ENCODE measurements at places on chromosomes 7 and 10.

GRCh38 chr10:43965918-43966570, 317.4 kb upstream of the ZNF32 start:
- no peak for DNase-seq

- DNase-seq = peak; percentile 44
Observed at GRCh38 chr7:101308245-101309085, 13.1 kb downstream of the IFT22 start.

DNA sequence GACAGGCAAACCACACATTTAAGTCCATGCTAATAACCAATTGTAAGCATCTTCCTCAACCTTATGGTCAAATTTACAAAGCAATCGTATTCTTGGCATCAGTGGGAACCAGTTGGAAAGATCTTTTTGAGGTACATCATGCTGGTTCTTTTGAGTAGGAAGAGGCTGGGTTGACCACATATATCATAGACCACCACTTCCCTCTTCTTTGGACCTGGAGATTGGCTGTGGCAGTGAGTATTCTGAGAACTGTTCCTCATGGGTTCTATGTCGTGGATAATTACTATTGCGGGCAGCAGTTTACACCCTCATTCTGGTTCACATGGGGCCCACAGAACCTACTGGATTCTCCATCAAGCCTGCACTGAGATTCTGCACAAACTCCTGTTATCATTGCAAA, 35.5 kb upstream of the C1GALT1 start:
- DNase-seq = no peak

GRCh38 chr10:49202266-49202665, 14.1 kb upstream of the TMEM273 start:
- DNase-seq = no peak

- DNase-seq = no peak
Observed at GRCh38 chr7:13448243-13448642, 541.2 kb downstream of the ETV1 start.

DNA sequence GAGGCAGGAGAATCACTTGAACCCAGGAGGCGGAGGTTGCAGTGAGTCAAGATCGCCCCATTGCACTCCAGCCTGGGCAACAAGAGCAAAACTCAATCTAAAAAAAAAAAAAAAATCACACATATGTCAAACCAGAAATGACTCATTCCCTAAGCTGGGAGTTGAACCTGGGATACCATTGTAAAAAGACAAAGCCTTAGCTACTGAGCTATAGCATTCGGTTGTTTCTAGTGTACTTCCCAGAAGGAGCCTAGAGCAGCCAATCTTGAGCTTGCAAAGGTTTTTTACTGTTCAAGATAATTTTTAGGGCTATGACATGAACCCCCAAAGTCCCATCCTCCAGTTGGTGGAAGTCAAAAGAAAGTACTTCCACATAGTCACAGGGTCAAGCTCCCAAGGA, 87.9 kb downstream of the ZNF467 start:
- no peak for DNase-seq

DNA sequence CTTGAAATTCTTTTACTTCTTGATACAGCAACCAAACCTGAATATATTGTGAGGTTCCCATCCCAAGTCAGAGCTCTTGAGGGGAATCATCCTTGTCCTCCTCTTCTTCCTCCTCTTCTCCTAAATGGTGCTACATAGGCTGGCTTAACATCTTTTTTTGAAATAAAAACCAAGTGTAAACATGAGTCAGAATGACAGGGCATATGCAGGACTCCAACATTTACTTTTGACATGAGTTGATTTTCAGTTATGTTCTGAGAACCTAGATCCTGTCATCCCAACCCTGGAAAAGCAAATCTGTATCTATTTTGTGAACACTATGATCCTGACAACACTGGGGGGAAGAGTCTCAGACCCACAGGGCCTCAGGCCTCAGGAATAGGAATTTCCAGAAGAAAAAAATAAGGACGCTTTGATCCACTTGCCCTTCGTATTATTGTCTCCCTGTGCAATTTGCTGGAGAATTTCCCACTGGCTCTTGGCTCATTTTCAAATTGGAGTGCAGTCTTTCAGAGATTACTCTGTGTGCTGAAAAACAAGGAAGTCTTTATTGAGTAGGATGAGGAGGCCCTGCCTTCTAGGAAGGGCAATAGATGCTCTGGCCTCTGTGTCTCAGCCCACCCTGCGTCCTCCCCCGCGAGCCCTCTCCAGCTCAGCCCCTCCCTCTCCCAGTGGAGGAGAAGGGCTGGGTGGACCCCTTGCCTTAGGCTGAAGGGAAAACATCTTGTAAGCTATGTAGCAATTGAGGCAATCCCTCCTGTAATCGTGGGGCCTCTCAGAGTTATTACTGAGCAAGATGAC, 121.6 kb downstream of the CREB5 start:
- no peak for DNase-seq

DNA sequence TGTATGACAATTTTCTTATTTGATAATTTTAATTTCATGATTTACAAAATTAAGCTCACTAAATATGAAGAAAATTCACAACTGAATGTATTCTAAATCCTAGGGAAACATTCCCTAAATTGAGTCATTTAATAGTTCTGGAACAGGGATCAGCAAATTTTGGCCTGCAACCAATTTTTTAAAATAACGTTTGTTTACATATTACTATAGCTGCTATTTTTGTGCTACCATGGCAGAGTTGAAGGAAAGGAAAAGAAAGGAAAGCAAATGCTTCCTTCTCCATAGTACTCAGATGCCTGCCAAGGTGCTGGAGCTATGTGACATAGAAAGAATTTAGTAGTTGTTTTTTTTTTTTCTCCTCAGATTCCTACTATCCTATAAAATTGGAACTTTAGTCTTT, 1307.7 kb upstream of the LRRTM3 start:
- no peak for DNase-seq

DNA sequence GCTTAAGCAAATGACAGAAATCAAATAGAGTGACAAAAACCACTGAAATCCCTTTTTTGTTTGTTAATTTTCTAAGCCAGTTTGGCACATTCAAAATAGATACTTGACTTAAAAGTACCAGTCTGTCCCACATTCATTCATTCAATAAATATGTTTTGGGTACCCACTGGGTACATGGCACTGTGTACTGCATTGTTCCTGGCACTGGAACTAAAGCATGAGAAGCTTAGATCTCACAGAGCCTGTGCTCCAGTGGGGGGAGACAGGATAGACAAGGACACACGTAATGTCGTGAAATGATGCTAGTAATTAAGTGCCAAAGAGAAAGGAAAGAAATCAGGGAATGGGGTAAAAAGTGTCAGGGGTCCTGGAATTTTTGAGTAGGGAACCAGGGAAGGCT, 13.0 kb downstream of the MTURN start:
- DNase-seq = no peak

DNA sequence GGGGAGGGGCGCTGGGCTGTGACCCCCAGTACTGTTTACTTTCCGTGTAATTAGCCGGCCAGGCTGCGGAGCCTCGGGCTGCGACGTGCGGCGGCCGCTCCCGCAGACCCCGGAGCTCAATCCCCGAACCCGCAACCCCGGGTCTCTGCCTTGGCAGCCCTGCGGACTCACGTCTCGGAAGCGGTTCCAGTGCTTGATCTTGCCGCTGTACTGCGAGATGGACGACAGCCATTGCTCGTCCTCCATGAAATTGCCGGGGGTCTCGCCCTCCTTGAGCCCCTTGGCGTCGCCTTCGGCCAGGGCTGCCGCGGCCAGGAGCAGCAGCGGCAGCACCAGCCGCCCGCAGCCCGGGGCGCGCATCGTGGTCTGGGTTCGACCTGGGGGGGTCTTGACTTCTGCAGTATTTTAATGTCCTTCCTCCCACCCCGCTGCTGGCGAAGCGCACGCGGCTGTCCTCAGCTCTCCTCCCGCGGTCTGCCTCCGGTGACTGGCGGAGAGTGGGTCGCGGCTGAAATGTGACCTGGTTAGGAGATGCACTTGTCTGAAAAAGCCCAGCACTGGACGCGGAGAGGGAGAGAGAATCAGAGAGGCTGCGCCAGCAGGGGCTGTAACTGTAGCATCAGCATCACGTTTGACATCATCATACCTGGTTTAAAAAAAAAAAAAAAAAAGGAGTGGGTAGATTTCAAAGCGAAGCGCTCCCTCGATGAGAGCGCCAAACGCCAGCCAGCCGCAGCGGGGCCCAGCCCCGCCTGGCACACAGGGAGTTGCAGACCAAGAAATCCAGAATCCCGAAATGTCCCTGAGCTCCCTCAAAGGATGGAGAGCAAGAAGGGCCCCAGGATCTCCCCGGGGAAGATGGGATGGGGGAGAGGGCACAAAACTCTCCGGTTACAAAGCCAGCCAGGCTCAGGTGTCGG, at the start of gene SPOCK2:
Gene SPOCK2, minus strand, starts transcription at position 583 of the 920 bp plus-strand sequence. Its CDS starts 223 bp downstream, at position 360.
- peak; percentile 58 for DNase-seq

- DNase-seq = no peak
Observed at GRCh38 chr7:53476566-53476965, 441.1 kb downstream of the POM121L12 start.

DNA sequence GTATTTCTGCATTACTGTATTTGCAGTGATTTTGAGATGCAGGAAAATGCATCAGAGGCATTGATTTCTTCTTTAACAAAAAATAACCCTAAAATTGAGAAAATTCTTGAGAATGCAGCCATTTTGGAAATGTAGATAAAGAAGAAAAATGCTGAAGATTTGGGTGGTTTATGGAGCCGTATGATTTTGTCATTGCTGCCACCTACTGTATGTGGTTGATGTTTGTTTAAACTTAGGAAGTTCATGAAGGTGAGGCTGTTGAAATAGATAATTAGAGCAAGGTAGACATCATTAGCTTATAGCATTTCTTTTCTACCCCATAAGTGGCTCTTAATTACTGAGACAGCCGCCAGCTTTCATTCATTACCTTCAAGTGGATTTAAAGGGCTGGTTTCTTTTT, 92.1 kb upstream of the SAMD8 start:
- DNase-seq = no peak

DNA sequence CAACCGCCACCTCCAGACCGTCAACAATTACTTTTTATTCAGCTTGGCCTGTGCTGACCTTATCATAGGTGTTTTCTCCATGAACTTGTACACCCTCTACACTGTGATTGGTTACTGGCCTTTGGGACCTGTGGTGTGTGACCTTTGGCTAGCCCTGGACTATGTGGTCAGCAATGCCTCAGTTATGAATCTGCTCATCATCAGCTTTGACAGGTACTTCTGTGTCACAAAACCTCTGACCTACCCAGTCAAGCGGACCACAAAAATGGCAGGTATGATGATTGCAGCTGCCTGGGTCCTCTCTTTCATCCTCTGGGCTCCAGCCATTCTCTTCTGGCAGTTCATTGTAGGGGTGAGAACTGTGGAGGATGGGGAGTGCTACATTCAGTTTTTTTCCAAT, 146.6 kb downstream of the CHRM2 start:
- no peak for DNase-seq

- no peak for DNase-seq
Observed at GRCh38 chr10:14949291-14949690, 4.6 kb downstream of the DCLRE1C start.

GRCh38 chr7:7819442-7820247, 101.2 kb upstream of the RPA3 start:
- DNase-seq = no peak

- peak; percentile 38 for DNase-seq
Observed at GRCh38 chr10:119750391-119751230, 24.8 kb downstream of the INPP5F start.

DNA sequence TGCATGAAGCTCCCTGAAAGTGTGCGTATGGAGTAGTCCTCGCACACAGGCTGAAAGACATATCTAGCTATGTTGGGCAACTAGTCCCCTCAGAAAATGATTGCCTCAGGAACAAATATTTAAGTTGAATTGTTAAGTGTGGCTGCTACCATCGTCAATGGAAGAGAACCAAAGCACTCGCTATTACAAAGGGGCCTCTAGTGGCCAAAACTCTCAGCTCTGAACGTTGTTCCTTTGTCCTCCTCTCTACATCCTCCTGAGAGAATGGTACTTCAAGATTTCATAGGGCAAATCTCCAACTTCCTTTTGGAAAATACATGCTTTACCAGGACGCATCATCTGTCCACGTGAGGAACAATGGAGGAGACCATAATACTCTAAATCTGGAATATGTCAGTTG, 209.9 kb downstream of the NRG3 start:
- DNase-seq = no peak

DNA sequence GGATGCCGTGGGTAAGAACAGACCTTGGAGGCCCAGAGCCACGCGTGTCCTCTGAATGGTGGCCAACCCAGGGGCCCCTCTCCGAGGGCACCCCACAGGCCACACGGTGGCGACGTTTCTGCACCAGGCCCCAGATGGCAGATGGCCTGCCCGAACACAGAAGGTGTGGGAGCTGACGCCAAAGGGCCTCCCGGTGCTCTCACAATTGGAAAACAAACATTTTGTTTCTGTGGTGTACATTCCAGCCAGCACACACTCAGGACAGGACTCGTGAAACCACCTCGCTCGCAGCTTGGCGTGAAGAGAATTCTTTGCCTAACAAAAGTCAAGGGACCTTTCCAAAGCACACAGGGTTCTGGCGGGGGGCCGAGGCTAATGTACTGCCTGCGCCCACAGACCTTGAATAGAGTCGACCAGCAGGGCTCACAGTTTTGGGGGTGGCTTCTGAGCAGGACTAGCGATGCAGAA, 112.1 kb downstream of the FAM53B start:
- peak; percentile 40 for DNase-seq

Measured in stimulated activated CD4-positive, alpha-beta T cell treated with anti-CD3 and anti-CD28 coated beads, Interleukin-12 subunit alpha, Interleukin-12 subunit beta, amount 100 ng/mL, for 4 hours (primary cell).